ENCODE measurements at places on chromosomes 3 and 15. TPM values are rescaled to one million over a fixed set of nuclear protein-coding genes. Genes with fewer than 3 reads are reported as not detected.

LEKR1 gene
- total RNA-seq: 0.76 TPM

DOCK3 gene
- under 0.01 TPM for total RNA-seq

KAT2B gene
- 15.2 TPM for total RNA-seq

SPRED1 gene
- total RNA-seq: 20.2 TPM

USP50 gene
- total RNA-seq: 0.17 TPM

CDC25A gene
- total RNA-seq: 5.0 TPM

DNAH12 gene
- under 0.01 TPM for total RNA-seq

KCNMB2 gene
- not detected for total RNA-seq

NIT2 gene
- total RNA-seq: 7.0 TPM

HTR3E gene
- not detected for total RNA-seq

SKOR1 gene
- total RNA-seq: 0.11 TPM

C3orf52 gene
- 16.8 TPM for total RNA-seq

LRRIQ4 gene
- total RNA-seq: not detected

IGF2BP2 gene
- 33.2 TPM for total RNA-seq

LTF gene
- 0.26 TPM for total RNA-seq

CCDC13 gene
- 0.22 TPM for total RNA-seq

MYL3 gene
- 0.09 TPM for total RNA-seq

TFRC gene
- total RNA-seq: 134 TPM

FMN1 gene
- 0.11 TPM for total RNA-seq

CLDN16 gene
- total RNA-seq: not detected

SEMA3F gene
- 14.2 TPM for total RNA-seq

KLHL40 gene
- total RNA-seq: not detected

C2CD4A gene
- total RNA-seq: 2.3 TPM

LMAN1L gene
- not detected for total RNA-seq

FAM81A gene
- total RNA-seq: 0.09 TPM

PTX3 gene
- total RNA-seq: 213 TPM

PATL2 gene
- total RNA-seq: 0.09 TPM

CAND2 gene
- 0.98 TPM for total RNA-seq

ATRIP gene
- 3.9 TPM for total RNA-seq

ADPRH gene
- 11.8 TPM for total RNA-seq

RAB8B gene
- 84.5 TPM for total RNA-seq

HEG1 gene
- total RNA-seq: 20.5 TPM

SLC22A13 gene
- total RNA-seq: 0.09 TPM

RTP3 gene
- total RNA-seq: not detected

CTXN2 gene
- not detected for total RNA-seq

FBXL2 gene
- 10.7 TPM for total RNA-seq

SOX14 gene
- total RNA-seq: not detected

COL8A1 gene
- total RNA-seq: 15.6 TPM

IMPG2 gene
- 0.69 TPM for total RNA-seq

LRRK1 gene
- total RNA-seq: 7.5 TPM

H1-8 gene
- total RNA-seq: not detected

SI gene
- not detected for total RNA-seq

ZNF621 gene
- 8.1 TPM for total RNA-seq

BCHE gene
- total RNA-seq: 36.1 TPM

ONECUT1 gene
- not detected for total RNA-seq

UBE2E2 gene
- 25.2 TPM for total RNA-seq

SGO1 gene
- total RNA-seq: 1.2 TPM

PPIP5K1 gene
- 12.8 TPM for total RNA-seq

CMTM7 gene
- total RNA-seq: 16.1 TPM

LRRC3B gene
- not detected for total RNA-seq

KBTBD13 gene
- total RNA-seq: not detected

Data from dermis lymphatic vessel endothelial cell (primary cell).